DMS79 treated with DMSO at 0.1 percent for 48 hours (cell line): ENCODE measurements at places on chromosomes 5 and 9.

DNA sequence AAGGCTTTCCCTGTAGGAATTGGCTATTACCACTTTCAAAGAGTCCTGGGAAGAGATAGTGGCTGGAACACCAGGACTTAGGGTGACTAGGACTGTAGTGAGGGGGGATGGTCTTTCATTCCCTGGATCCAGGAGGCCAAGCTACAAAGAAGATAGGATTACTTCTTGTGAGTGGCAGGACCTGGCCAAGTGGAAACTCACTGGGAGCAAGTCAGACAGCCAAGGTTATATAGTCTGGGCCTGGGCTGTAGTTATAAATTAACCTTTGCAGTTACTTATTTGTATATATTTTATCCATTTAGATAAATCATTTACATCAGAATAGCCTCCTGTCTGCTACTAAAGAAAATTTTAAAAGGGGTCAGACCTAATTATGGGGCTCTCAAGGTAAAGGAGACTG, 124.3 kb downstream of the TLR4 start:
- DNase-seq: no peak

DNA sequence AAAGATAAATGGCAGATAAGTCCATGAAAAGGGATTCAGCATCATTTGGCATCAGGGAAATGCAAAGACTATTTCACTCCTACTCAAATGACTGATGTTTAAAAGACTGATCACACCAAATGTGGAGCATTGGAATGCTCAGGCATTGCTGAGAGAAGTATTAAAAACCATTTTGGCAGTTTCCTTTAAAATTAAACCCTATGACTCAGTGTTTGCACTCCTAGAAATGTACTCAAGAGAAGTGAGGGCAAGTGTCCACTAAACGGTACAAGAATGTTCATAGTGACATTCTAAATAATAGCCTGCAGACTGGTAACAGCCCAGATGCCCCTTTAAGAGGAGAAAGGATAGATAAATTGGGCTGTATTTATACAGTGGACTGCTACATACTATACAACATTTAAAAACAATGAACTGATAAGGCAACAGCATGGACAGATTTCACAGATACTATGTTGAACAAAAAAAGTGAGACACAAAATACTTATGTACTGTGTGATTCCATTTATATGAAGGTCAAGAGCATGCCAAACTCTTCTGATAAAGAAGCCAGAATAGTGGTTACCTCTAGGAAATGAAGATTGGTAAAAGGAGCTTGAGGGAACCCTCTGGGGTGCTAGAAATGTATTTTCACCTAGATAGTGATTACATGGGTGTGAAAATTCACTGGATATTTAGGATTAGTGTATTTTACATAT, 24.6 kb downstream of the APC start:
- DNase-seq: no peak

DNA sequence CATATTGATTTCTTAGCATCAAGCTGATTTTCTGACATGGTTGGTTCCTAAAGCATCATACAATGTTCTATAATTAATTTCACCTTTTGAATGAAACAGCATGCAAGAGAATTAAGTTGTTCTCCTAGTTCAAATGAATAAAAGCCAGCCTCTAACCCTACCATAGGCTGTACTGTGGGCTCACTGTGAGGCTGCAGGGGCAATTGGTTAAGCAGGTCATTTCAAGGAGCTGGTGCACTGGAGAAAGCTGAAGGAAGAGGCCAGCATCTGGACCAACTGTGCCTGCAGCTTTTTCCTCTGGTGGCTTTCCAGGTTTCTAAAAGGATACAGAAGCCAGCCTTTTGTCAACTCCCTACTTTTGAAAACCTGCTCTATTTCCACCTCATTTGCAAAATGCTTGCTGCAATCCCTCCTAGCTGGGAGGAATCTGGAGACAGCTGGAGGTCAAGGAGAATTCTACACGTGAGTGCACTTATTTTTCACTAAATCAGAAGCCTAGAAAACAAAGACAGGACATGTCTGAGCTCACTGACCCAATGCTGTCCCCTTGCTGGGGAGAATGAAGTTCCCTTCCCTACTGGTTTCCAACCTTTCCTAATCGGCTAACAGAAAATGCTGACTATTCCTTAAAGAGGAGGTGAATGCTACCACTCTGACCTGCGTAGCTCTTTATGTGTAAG, 158.9 kb downstream of the APBA1 start:
- peak; percentile 17 for DNase-seq

DNA sequence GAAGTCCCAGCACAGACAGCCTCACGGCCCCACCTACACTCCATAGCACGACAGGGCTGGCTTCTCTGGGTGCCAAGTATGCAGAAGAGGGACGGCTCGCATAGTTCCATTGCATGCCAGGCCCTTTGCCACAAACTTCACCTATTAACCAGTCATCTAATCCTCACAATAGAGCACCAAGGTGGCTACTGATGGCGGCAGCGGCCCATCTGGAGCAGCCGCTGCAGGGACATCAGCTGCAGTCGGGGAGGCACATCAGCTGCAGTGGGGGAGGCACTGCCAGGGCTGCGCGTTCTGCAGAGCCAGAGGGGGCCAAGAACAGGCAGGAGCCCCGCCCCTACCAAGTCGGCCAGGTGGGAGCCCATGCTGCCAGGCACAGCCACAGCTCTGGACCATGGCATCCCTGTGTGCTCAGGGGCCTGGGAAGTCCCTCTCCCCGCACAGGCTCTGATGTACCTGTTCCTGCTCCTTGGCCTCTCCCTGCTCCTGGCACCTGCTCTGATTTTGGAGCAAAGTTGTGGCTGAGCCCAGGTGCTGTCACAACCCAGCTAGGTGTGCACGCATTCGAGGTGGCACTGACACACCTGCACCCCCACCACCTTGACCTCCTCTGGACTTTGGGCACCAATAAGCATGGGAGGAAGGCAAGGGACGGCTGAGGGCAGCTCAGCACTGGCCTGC, 61.5 kb upstream of the SYNPO start:
- DNase-seq: no peak

- no peak for DNase-seq
These were observed 54.1 kb upstream of the CDKN2AIPNL start for GRCh38 chr5:134465816-134466240.

GRCh38 chr5:134736173-134736812, 2.1 kb upstream of the CAMLG start:
- no peak for DNase-seq

DNA sequence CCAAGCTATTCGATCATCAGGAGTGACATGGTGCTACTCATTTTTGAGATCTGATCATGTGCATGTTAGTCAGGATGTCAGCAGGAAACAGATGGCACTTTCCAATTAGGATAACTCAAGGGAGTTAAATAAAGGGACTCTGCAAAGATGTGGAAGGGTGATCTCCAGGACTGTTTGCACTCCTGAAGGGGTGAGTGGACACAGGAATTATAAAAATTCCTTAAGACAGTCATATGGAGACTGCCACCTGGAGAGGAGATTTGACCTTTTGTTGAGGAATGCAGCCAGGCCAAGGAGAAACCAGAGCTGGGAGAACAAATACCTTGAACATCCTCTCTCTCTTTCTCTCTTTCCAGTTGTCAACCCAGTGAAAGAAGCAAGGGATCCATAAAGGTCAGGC, 189.1 kb downstream of the GABRG2 start:
- no peak for DNase-seq

- no peak for DNase-seq
These were observed 1913.7 kb upstream of the WWC1 start for GRCh38 chr5:166377756-166378155.
